WTC11 (cell line): ENCODE measurements at places on chromosomes 2 and 18. TPM values are rescaled to one million over a fixed set of nuclear protein-coding genes. Genes with fewer than 3 reads are reported as not detected.
A peak's percentile ranks its signal among the peaks of the same experiment; 100 is the strongest.

GRCh38 chr2:28631514-28632206 is 120.0 kb upstream of the PPP1CB start:
- DNase-seq = no peak

DNA sequence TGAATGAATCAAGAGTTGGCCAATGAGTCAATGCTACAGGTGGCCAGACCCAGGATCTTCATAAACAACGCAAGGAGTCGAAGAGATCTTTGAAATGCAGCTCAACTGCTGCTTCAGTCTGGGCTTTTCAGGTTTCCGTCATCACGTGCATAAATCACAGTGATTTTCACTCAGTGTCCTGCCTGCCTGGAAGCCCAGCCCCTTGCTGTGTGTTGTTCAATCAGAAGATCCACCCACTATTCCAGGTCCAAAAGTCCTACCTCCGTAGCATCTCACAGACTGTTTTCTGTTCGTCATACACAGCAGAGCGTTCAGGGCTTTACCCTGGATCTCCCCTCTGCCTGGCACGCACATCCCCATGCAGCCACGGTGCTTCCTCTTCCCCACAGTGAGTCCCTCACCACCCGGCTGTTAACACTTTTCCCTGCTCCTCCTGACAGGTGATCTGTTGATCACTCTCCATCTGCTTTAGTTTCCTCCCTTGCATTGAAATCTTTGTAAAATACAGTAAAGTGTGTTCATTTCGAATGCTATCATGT is 216.3 kb downstream of the MYT1L start:
- no peak for DNase-seq

ZNF532 gene
- total RNA-seq = 171 to 185 TPM (median 181 TPM) in 3 replicates

- peak; percentile 33 for DNase-seq
These were observed 71.2 kb downstream of the PLB1 start for GRCh38 chr2:28567061-28567471.

DCDC2C gene
- total RNA-seq = not detected in 3 replicates

RND3 gene
- 50.6 to 64.4 TPM (median 55.8 TPM) in 3 replicates for total RNA-seq

DNA sequence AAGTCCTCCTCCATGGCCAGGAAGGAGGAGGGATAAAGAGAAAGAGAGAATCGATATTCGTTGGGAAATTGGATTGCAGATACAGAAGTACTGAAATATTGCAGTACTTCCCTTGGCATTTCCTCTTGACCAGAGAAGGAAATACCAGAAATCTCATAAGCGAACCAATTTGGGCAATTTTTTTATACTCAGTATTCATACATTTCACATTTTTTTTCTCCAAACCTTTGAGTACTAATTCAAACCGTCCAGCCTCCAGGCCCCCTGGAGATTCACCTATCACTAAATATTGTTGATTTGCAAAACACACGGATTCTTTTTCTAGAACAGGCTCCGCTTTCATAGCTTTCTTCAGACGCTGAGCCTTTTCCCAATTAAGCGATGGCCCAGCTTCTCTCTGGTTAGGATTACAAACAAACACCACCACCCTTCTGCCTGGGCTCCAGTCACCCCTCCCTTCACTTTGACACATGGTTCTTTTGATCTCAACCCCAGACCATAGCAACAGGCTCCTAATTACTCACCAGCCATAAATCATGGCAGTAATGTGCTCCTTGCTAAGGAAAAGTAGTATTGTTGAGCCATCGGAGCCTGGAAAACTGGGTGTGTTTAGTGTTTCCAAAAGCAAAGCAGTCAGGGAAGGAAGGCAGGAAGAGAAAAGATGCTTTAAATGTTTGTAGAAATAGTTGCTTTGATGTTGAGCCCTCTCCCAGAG is 138.4 kb upstream of the CCDC68 start:
- no peak for DNase-seq
